ENCODE measurements at places on chromosomes 2 and 18.

GRCh38 chr18:53567929-53568574 lies 656.4 kb downstream of the MBD2 start:
- no peak for DNase-seq

DNA sequence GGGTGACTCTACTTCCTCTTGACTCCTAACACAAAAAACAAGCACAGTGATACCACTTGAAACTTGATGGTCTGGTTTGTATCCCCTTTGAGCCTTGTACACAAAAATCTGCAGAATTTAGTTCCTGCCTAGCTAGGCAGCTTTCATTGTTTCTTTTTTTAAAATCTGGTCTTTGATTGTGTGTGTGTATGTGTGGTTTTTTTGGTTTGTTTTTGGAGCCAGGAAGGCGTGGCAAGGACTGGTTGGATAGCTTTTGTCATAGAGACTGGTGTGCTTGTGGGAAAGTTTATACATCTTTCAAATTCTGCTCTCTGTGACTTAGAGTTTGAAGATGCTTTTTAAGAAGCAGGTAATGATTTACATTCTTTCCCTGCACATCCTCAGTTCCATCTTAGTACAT lies 127.4 kb downstream of the TANC1 start:
- no peak for DNase-seq

- no peak for DNase-seq
Measured at GRCh38 chr2:165067643-165068486, 112.5 kb upstream of the SLC38A11 start.

DNA sequence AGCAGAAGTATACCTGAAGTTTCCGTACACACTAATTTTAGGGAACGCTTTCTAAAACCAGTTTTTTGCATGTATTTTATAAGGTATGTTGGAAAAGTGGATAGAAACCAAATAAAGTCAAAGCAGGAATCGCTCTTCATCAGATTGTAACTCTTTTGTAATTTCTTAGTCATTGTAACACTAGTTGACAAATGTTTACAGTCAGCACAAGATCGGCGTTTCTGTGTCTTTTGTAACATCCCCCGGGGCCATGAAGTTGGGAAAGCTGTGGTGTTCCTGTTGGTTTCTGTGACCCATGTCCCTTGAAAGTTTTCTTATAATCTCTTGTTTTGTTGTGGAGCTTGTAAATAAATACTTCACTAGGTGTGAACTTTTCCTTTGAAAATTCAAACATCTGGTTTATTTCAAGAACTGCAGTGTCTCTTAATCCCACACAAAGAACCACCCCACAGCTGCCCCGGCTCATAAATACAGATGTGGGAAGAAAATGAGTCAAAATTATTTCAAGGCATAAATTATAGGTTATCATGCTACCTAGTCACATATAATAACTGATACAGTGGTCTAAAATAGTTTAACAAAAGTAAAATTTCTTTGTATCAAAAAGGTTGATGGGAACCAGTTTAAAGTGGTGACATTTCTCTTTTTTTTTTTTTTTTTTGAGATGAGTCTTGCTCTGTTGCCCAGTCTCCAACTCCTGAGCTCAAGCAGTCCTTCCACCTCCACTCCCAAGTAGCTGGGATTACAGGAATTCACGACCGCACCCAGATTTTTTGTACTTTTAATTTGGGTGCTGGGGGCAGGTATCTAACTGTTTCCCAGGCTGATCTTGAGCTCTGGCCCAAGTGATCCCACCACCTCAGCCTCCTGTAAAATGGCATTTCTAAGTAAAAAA lies 751 bp upstream of the NMI start:
- DNase-seq: no peak

DNA sequence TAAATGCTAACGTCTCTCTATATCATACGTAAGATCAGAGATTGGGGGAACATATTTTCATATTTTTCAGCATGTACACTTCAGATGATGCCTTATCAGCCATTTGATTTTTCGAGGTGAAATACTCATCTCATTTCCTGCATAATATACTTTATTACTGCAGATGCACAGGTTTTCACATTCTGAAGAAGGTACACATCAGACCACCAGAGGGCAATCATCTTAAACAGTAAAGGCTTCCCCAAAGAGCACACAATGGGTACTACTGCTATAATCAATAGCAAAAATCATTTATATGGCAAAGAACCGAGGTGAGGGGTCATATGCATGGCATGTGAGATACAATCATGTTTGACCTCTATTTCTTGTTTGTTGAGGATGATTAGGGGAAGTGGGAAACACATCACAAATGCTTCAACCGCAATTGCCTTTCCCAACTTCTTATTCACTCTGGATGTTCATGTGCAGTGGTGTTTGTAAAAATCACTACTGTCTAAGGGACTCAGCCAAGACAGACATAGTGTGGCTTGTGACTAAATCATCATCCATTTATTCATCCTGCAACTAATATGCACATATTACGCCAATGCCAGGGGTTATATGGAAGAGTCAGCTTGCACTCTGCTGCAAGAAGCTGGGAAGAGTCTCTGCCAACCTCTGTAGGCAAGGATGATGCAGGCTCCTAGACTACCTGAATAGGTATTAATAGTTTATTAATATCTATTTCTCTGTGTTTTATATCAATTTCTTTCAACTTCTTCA lies 118.7 kb downstream of the EPB41L3 start:
- no peak for DNase-seq

- DNase-seq: no peak
Measured at GRCh38 chr2:230774348-230774951, 61.8 kb downstream of the CAB39 start.

DNA sequence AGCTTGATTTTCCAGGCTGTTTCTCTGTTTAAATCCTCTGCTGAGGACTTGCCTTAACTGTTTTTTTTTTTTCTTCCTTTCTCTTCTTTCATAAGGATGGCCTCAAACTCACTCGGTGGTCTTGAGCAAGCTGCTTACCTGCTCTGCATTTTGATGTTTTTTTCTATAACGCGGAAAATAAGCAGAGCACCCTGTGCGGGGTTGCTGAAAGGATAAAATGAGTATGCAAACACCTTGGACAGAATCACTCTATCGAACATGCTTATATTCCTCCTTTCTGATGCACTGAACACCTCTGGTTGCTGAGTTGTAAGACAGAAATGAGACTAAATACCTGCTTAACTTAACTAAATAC lies 41.1 kb upstream of the DSC1 start:
- DNase-seq: no peak

GRCh38 chr2:139225961-139226360 lies 445.8 kb upstream of the NXPH2 start:
- no peak for DNase-seq

- DNase-seq: no peak
Measured at GRCh38 chr2:26011990-26012856, 21.7 kb upstream of the RAB10 start.

DNA sequence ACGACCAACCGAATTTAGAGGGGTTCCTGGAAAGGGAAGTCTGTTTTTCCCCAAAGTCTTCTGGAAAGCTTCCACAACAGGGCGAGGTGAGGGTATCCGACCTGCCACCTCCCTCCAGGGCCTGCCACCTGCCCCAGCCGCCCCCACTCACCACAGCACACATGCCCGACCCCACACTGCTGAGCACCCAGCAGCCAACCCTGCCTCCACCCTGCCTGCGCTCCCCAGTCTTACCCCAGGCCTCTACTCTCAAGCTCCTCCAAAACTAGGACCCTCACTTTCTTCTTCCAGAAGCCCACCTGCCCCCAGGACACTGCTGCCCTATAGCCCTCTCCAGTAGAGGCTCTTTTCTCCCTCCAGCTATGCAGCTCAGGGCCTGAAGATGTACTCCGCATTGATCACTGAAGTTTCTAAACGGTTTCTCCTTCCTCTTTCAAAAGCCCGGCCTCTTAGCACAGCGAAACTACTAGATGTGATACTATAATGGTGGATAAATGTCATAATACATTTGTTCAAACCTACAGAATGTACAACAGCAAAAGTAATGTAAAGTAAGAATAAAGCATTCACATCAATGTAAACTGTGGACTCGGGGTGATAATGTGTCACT lies 128.8 kb upstream of the SLC1A4 start:
- no peak for DNase-seq

GRCh38 chr2:25388491-25388890 lies 46.8 kb upstream of the DNMT3A start:
- DNase-seq: no peak

Data from stimulated activated CD8-positive, alpha-beta memory T cell treated with anti-CD3 and anti-CD28 coated beads, Interleukin-4, amount 100 ng/mL, for 1 hour (primary cell).